C1 segment of cervical spinal cord (tissue), 14 donors: ENCODE measurements at places on chromosomes 5 and 9.
A peak's percentile ranks its signal among the peaks of the same experiment; 100 is the strongest.

DNA sequence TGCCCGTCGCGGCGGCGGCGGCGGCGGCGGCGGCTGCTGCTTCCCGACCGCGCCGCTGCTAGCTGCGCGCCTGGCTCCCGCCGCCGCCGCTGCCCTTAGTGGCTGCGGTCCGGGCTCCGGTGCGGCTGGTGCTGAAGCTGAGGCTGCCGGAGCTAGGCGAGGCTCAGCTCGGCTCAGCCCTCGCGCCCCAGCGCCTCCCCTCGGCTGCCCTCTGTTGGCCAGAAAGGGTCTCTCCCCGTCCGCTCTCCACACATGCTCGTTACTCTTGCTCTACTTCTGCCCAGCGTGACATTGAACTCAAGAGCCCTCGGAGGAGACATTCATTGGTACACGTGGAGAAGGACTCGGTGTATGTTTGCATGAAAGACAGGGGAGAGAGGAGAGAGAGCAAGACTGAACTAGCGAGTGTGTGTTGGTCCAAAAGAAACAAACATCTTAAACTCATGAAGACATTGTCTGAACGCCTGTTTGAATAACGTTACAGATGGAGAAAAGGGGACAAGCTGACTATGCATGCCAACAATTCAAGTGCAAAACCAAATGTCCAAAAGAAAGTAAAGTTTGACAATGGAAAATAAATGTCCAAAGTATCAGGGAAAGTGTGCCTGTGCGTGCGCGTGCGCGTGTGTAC lies at the start of gene HCN1:
HCN1 (minus strand) TSS at position 175 of the 631 bp plus-strand sequence.
- DNase-seq, result peak; percentile 34

DNA sequence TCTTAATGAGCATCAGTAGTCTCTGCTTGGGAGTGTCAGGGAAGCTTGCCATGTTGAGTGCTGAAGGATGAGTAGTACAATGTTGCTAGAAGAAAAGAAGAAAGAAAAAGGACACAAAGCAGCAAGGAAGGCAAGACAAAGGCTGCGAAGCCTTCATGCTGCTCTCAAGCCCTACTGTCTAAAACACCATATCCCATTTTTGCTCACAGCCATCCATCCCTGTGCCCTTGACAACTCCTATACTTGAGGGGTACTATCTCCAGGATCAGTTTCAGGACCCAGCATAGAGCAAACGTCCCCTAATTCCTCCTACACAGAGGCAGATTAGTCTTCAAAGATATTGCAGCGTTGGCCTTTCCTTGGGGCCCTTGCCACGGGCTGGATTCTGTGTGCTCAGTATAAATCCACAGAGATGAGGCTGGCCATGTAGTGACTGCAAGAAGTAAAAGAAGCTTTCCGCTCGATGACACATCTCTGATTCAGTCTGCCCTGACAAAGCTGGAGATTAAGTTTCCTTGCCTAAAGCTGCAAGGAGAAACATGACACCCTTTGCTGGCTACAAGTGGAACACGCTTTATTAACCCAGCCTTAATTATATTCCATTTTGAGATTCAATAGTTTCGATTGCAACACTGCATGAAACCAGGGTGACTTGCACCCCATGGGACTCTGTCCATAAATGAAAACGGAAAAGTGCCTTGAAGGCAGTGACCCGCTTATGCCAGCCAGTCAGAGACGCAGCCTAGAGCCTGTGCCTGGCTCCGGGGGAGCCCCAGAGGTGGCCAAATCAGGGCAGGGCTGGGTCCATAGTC lies 304.6 kb downstream of the ACTL7B start:
- no peak for DNase-seq

DNA sequence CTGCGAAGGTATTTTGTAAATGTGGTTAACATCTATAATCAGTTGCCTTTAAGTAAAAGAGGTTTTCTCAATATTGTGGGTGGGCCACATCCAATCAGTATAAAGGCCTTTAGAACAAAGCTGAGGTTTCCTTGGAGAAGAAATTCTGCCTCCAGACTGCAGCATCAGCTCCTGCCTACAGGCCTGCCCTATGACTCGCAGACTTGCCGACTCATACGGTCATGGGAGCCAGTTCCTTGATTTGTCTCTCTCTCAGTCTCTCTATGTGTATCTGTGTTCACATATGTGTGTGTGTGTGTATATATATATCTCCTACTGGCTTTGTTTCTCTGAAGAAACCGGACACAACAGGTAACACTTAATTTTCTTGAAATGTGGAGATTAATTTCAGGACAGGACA lies 45.3 kb downstream of the SLC36A1 start:
- no peak for DNase-seq

GRCh38 chr9:130158001-130158400 lies 14.2 kb upstream of the NCS1 start:
- DNase-seq, result no peak

GRCh38 chr5:50711280-50711679 lies 44.8 kb downstream of the PARP8 start:
- DNase-seq, result no peak

GRCh38 chr9:69905286-69905685 lies 84.7 kb downstream of the CFAP95 start:
- no peak for DNase-seq

DNA sequence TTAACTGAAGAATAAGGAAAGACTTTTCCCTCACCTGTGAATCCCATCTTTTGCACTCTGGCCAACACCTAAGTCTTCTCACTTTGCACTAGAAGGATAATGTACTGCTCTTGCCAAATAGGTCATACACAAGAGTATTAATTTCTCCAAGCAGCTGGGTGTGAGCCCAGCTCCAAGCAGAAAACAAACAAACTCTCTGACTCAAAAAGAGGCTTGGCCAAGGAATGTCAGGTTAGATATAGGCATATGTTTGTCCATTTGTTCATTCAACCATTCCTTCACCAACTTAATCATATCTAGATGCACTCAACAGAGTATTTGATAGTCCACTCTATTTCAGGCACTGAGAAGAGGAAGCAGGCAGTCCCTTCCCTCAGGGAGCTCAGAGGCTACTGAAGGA lies 84.4 kb downstream of the HTR4 start:
- DNase-seq, result no peak

- no peak for DNase-seq
Observed at GRCh38 chr5:84393969-84394368, 9.3 kb upstream of the EDIL3 start.

DNA sequence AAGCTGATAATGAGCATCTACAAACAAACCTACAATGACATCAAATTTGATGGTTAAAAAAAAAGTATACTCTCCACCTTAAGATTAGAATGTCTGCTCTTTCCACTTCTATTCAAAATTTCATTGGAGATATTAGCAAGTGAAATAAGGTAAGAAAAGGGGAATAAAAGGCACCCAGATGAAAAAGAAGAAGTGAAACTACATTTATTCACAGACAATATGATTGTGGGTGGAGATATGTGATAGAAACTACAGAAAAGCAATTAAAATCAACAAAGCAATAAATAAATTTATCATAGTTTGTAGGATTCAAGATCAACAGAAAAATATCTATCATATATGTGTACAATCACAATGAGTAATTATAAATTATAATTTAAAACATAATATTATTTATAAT lies 395.1 kb upstream of the CCNH start:
- DNase-seq, result no peak

- no peak for DNase-seq
Observed at GRCh38 chr5:112382886-112383285, 36.2 kb downstream of the EPB41L4A start.

DNA sequence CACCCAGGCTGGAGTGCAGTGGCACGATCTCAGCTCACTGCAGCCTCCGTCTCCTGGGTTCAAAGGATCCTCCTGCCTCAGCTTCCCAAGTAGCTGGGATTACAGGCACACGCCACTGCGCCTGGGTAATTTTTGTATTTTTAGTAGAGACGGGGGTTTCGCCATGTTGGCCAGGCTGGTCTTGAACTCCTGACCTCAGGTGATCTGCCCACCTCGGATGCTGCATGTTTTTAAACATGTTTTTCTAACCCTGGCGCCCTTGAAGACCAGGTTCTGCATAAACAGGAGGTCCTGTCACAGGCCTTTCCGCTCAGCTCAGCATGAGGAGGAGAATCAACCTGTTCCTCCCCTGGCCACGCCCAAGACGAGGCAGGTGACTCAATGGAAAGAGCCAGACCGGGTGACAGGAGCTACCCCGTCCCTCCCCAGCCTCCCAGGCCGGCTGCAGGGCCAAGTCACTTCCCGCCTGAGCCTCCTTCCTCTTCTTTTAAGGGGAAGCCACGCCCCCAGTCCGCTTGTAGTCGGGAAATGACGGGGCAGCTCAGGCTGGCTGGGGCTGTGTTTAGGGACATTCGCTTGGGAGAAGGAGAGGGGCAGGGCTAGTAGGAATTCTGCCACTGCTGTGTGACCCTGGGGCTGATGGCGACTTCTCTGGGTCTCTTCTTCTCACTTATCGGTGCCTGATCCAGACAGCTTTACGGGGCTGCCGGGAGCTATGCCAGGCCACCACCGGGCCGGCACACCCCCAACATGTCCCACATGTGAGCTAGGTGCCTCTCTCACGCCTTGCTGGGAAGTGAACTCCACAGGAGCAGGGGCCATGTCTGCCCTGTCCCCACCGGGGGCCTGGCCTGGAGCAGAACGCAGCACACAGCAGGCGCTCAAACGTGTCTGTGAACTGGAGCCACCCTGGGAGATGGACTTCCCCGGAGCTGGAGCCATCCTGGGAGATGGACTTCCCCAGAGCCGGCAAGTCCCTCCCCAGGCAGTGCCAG lies 6.1 kb downstream of the NOTCH1 start:
- DNase-seq, result peak; percentile 72
